Activated CD4-positive, alpha-beta T cell treated with anti-CD3 and anti-CD28 coated beads for 1 hour (primary cell): ENCODE measurements at places on chromosomes 6 and 20.

- no peak for DNase-seq
These were observed 4.4 kb downstream of the SLC13A3 start for GRCh38 chr20:46646659-46647380.

- DNase-seq = no peak
These were observed 1.4 kb downstream of the SMAP1 start for GRCh38 chr6:70669133-70669532.

DNA sequence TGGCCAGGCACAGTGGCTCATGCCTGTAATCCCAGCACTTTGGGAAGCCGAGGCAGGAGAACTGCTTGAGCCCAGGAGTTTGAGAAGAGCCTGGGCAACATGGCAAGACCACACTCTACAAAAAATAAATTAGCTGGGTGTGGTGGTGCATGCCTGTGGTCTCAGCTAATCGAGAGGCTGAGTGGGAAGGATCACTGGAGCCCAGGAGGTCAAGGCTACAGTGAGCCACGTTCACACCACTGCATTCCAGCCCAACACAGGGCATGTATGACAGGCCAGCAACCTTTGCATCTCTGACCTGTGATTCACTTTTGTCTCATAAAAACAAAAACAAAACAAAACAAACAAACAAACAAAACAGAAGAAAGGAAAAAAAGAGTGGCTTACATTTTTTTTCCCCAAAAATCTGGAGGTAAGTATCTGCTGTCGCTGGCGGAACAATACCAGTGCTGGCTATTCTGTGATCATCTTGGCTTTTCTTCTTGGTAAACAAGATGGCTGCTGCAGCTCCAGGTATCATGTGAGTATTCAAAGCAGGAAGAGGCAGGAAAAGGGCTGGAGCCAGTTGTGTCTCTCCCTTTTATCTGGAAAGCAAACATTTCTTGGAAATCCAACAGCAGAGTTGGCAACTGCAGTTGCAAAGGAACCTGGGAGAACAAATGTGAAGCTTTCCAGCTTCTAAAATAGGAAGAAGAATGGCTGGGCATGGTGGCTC, 40.4 kb upstream of the ZMYND8 start:
- DNase-seq = no peak

DNA sequence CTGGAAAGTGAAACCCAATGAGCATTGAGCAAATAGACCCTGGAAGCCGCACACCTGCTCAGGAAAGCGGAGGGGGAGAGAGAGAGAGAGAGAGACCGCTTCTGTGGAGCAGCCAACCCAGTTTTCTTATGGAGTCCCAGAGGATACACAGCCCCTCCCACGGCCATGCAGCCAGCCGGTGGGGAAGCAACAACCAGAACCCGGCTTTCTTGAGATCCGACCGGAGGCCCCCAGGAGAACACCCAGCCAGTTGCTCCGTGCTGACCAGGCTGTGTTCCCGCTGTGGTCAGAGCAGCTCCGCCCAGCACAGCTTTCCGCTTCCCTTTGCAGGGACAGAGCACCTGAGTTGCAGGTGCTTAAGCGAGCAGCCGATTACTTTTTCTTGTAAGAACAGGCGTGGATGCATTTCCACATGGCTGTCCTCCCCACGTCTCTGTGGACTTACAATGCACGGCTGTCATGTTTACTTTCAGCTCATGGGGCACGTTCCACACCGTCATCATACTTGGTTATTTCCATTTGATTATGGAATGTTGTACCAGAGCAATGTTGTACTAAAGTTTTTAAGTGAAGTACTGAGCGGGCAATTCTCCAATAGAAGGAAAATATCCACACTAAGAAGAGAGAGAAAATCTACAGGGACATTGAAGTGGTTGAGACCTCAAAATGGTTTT, 381.9 kb downstream of the THBS2 start:
- DNase-seq = no peak
